ENCODE measurements at places on chromosomes 11 and 22. TPM values are rescaled to one million over a fixed set of nuclear protein-coding genes. Genes with fewer than 3 reads are reported as not detected.

The FOXR1 gene
- total RNA-seq, result not detected

The DNAJB13 gene
- total RNA-seq, result 11.9 TPM

The ROBO4 gene
- 51.7 TPM for total RNA-seq

The TSPAN32 gene
- total RNA-seq, result 7.4 TPM

The MIOX gene
- total RNA-seq, result not detected

The ARFIP2 gene
- 53.7 TPM for total RNA-seq

The CALCA gene
- total RNA-seq, result 3.4 TPM

The INS gene
- total RNA-seq, result not detected

The TMEM132A gene
- total RNA-seq, result 18.6 TPM

The DRD4 gene
- 1.1 TPM for total RNA-seq

The OR8H3 gene
- total RNA-seq, result not detected

The LRRC4C gene
- total RNA-seq, result 5.3 TPM

The SMC1B gene
- not detected for total RNA-seq

GRCh38 chr11:94649254-94649653 is 82.1 kb downstream of the PIWIL4 start:
- no peaks in the 10 kb centered on the region for H3K36me3 ChIP-seq
- H3K4me3 ChIP-seq, result no peak overlapping the region
- no peak for DNase-seq
- H3K27me3 ChIP-seq, result no peaks in the 10 kb centered on the region
- no peak overlapping the region for H3K27ac ChIP-seq
- no peaks in the 10 kb centered on the region for H3K4me1 ChIP-seq

- no peak overlapping the region for H3K27ac ChIP-seq
- H3K4me3 ChIP-seq, result no peak overlapping the region
- DNase-seq, result peak; percentile 32
- H3K27me3 ChIP-seq, result no peaks in the 10 kb centered on the region
Observed at GRCh38 chr11:113287801-113288200, 26.6 kb upstream of the TTC12 start.

DNA sequence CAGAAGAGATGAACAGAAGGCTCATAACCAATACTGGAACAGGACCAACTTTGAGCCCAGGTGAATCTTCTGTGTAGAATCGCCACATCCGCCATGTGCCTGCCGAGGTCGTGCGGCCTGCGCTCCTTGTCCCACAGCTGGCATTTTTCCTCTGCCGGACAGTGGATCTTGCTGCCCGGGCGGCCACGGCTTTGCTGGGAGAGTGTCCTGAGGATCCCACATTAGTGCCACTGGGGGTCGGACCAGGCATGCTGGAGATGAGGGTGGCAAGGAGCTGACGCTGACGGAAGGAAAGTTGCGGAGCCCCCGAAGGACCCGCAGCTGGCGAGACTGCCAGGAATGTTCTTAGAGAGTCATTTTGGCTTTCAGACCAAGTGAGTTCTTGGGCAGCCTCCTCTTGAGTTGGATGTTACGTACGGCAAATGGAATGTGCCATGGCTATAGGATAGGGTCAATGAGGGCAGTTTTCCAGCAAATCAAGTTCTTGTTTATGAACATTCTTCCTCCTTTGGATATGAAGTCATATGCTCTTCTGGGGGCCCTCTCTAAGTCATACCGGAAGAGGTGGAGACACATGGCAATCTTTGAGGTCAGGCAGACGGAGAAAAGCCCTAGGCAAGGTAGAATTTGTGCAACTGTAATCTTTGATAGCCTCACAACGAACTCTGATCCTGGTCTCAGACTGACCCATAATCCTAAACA is 57.4 kb upstream of the NUP160 start:
- no peaks in the 10 kb centered on the region for H3K4me1 ChIP-seq
- H3K27ac ChIP-seq, result no peak overlapping the region
- H3K36me3 ChIP-seq, result no peaks in the 10 kb centered on the region
- DNase-seq, result peak; percentile 60

- H3K4me3 ChIP-seq, result no peak overlapping the region
- no peaks in the 10 kb centered on the region for H3K36me3 ChIP-seq
- peaks cover 8% of the 10 kb centered on the region for H3K4me1 ChIP-seq
- H3K27me3 ChIP-seq, result no peaks in the 10 kb centered on the region
- peak overlapping the region; percentile 81 for H3K27ac ChIP-seq
- DNase-seq, result peak; percentile 70
Observed at GRCh38 chr11:76615950-76616349, 54.6 kb downstream of the LRRC32 start.

- no peaks in the 10 kb centered on the region for H3K4me1 ChIP-seq
- no peak overlapping the region for H3K27ac ChIP-seq
- no peak for DNase-seq
- H3K4me3 ChIP-seq, result no peak overlapping the region
- H3K36me3 ChIP-seq, result peaks cover 61% of the 10 kb centered on the region
Observed at GRCh38 chr11:118521892-118522311, 5.4 kb upstream of the TTC36 start.

GRCh38 chr11:107666911-107667613 is 44.8 kb downstream of the SLN start:
- H3K27me3 ChIP-seq, result peaks cover 2% of the 10 kb centered on the region
- H3K27ac ChIP-seq, result no peak overlapping the region
- no peaks in the 10 kb centered on the region for H3K4me1 ChIP-seq
- DNase-seq, result no peak
- H3K4me3 ChIP-seq, result no peak overlapping the region

- H3K4me3 ChIP-seq, result no peak overlapping the region
- no peaks in the 10 kb centered on the region for H3K4me1 ChIP-seq
- H3K36me3 ChIP-seq, result peaks cover 7% of the 10 kb centered on the region
- no peak overlapping the region for H3K27ac ChIP-seq
Observed at GRCh38 chr11:82831364-82831763, 68.9 kb downstream of the PRCP start.

DNA sequence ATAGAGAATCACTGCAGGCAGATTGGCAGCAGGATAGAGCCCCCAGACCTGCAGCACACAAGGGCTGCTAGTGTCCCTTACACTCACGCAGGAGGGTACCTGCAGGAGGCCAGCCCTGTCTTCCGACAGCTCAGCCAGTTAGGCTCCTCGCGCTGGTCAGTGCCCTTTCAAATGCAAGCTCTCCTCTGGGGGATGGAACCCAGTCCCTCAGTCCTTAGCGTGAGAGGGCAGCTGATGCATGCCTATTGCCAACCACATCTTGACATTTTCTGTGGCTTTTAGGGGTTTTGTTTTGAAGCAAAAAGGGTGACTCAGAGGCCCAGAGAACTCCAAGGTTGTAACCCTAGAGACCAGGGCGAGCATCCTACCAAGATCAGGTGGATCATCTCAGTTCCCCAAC is 40.0 kb downstream of the WNT11 start:
- H3K4me3 ChIP-seq, result no peak overlapping the region
- no peaks in the 10 kb centered on the region for H3K4me1 ChIP-seq
- H3K27ac ChIP-seq, result no peak overlapping the region
- no peaks in the 10 kb centered on the region for H3K36me3 ChIP-seq
- no peaks in the 10 kb centered on the region for H3K27me3 ChIP-seq

DNA sequence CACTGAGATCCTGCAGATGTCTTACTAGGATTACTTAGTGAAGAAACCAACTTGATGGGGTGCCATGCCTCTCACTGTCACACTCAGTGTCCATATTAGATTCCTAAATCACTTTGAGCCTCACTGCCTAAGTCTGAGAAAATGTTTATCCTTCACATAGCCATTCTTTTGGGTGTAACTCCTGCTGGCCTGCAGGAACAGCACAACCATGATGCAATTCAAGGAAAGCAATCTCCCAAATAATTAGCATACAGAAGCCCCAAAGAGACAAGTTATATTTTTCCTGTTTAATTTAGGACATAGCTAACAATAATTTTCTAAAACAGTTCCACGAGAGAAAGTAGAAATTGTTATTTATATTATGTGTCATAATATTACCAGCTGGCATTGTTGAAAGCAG is 655.5 kb downstream of the KCNA4 start:
- DNase-seq, result no peak
- H3K36me3 ChIP-seq, result no peaks in the 10 kb centered on the region
- no peak overlapping the region for H3K4me3 ChIP-seq
- no peaks in the 10 kb centered on the region for H3K27me3 ChIP-seq

GRCh38 chr11:69057236-69057635 is 8.5 kb downstream of the TPCN2 start:
- no peak for DNase-seq
- no peaks in the 10 kb centered on the region for H3K27me3 ChIP-seq
- H3K4me3 ChIP-seq, result no peak overlapping the region
- H3K36me3 ChIP-seq, result no peaks in the 10 kb centered on the region
- H3K4me1 ChIP-seq, result no peaks in the 10 kb centered on the region

DNA sequence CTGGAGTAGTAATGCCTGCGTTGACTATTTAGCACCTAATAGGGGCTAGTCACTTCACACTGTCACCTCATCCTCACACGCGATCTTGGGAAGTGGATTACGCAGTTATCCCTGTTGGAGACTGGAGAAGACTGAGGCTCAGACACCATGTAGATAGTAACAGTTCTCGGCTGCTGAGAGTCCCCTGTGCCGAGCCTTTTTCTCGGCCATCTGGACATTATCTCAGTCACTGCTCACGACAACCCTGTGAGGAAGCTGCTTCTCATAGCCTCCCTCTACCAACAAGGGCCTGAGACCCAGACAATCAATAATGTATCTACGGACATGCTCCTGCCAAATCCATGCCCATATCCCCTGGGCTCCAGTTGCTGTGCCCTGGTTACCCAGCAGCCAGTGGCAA is 25.9 kb downstream of the SCUBE1 start:
- peak; percentile 53 for DNase-seq
- peaks cover 7% of the 10 kb centered on the region for H3K4me1 ChIP-seq
- H3K27ac ChIP-seq, result no peak overlapping the region
- no peak overlapping the region for H3K4me3 ChIP-seq
- H3K27me3 ChIP-seq, result no peaks in the 10 kb centered on the region

- no peaks in the 10 kb centered on the region for H3K27me3 ChIP-seq
- DNase-seq, result no peak
- peaks cover 14% of the 10 kb centered on the region for H3K4me1 ChIP-seq
- no peak overlapping the region for H3K27ac ChIP-seq
- H3K36me3 ChIP-seq, result peaks cover 18% of the 10 kb centered on the region
- H3K4me3 ChIP-seq, result no peak overlapping the region
Observed at GRCh38 chr22:24108073-24108472, 73.2 kb upstream of the SUSD2 start.

- no peak for DNase-seq
- H3K4me1 ChIP-seq, result no peaks in the 10 kb centered on the region
- no peaks in the 10 kb centered on the region for H3K36me3 ChIP-seq
- H3K4me3 ChIP-seq, result no peak overlapping the region
Observed at GRCh38 chr11:83568516-83568915, 282.3 kb upstream of the CCDC90B start.

GRCh38 chr22:35838855-35839576 is 121.3 kb downstream of the APOL5 start:
- no peaks in the 10 kb centered on the region for H3K36me3 ChIP-seq
- H3K4me3 ChIP-seq, result no peak overlapping the region
- H3K27me3 ChIP-seq, result no peaks in the 10 kb centered on the region
- H3K4me1 ChIP-seq, result peaks cover 49% of the 10 kb centered on the region

- no peak for DNase-seq
- H3K4me3 ChIP-seq, result no peak overlapping the region
- H3K36me3 ChIP-seq, result no peaks in the 10 kb centered on the region
- no peak overlapping the region for H3K27ac ChIP-seq
Observed at GRCh38 chr22:38566726-38567504, 3.1 kb downstream of the DMC1 start.
